ENCODE measurements at places on chromosomes 1 and 21.

DNA sequence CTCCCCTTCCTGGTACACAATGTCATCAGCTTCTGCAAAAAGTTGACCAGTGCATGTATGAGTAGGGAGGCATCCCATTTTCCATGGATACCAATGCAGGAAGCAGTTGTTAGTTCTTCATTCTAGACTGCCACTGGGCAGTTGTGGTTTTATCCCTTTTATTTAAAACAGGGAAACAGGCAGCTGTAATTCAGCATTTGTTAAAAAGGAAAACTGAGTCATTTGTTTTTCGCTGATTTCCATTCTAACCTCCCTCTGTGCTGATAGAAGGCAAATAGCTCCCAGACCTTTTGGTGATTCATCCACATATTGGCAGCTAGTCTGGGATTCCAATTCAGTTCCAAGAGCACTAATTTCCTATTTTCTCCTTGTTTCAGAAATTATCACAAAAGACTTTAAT, 21.1 kb upstream of the ABCA4 start:
- peak; percentile 63 for DNase-seq

DNA sequence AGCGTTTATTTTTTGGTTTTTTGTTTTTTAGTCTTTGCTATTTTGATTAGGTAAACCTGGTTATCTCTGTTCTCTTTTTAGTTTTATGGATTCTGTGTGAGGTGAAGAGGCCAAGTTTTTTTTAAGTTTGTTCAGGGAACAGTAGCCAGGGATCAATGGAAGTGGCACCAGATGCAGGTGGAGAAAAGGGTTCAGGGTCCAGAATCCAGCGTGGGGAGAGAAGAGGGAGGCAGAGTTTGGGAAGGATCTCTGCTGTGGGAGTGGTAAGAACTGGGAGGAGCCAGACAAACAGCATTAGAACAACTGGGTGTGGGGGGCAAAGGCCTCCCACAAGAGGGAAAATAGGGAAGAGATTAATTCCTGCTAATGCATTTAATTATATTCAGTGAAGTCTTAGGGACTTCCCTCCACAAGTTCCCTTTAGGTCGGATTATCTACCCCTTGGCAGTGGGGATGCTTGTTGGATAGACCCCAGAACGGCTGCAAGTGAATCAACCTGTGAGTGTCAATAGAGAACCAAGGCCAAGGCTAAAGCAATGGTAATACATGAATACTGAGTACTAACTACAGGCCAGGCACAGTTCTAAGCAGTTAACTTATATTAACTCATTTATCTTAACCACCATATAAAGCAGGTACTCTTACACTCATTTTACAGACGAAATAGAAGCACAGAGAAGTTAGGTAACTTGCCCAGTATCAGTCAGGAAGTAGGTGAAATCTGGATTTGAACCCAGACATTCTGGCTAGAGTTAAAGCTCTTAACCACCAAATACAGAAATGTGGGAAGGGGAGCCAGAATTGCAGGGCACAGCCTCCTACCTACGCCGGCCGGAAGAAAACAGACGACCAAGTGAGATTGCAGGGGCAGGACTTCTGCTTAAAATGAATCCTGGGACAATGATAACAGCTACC, 498 bp downstream of the GNAT2 start:
- DNase-seq = no peak

- no peak for DNase-seq
Measured at GRCh38 chr1:156400191-156400935, 31.4 kb downstream of the RHBG start.

- DNase-seq = no peak
Measured at GRCh38 chr1:30515755-30516484, 207.5 kb downstream of the MATN1 start.

DNA sequence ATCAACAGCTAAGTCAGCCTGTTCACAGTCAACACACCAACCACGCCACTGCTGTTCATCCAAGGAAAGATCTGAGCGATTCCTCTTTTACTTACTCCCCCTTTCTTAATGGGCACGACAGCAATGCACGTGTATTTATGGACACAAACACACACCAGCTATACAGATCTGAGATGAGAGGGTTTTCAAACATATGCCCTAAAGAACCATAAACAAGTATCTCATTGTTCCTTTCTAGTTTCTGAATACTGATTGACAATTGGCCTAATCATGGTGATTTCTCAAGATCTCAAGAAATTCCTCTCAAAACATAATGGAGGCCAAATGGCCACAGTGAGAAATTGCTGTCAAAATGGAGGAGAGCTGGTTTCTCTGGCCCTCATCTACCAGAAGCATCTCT, 18.0 kb downstream of the TOR3A start:
- DNase-seq = no peak

GRCh38 chr1:32068957-32069588, 3.7 kb upstream of the TMEM39B start:
- peak; percentile 70 for DNase-seq

DNA sequence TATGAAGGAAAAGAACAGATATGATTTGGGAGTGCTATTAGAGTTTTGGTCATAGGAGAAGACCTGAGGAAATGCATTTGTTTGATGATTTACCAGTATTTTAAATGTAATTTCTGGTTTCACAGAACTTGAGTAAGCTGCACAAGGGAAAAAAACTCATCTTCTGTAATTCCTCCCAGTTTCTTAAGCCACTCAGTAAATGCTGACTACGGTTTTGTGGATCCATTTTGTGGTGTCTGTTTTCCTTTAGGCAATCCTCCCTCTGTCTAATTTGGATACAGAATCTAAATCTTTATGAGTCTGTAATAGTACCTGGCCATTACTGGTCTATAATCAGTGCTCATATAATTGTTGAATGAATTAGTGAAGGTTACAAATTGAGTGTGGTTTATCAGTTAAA, 72.0 kb downstream of the OLFML2B start:
- no peak for DNase-seq

GRCh38 chr1:80639777-80640533, 1160.8 kb upstream of the ADGRL2 start:
- no peak for DNase-seq

GRCh38 chr1:172811694-172812093, 152.8 kb downstream of the FASLG start:
- no peak for DNase-seq

- no peak for DNase-seq
Measured at GRCh38 chr1:181366910-181367309, 116.4 kb upstream of the CACNA1E start.

GRCh38 chr1:48903291-48903690, 126.6 kb upstream of the BEND5 start:
- no peak for DNase-seq

GRCh38 chr1:64540265-64540791, 70.4 kb downstream of the CACHD1 start:
- peak; percentile 49 for DNase-seq

DNA sequence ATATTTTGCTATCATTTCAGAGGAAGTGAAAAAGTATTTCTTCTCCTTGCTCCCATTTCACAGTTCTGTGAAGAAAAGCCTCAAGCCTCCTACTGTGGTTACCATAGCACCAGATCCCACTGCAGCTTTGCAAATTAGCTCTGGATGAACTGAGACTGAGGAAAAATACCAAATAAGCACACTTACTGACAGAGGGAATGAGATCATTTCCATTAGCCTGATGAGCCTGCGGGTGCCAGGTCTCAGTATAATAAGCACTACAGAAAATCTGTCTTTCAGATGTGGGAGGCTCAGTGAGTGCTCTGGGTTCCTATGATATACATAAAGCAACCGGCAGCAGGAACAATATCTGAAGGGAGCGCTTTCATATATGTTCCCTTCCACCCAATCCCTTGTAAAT, 21.4 kb downstream of the XKR8 start:
- peak; percentile 24 for DNase-seq
